ENCODE measurements at places on chromosomes 1 and 21. TPM values are rescaled to one million over a fixed set of nuclear protein-coding genes. Genes with fewer than 3 reads are reported as not detected.
A peak's percentile ranks its signal among the peaks of the same experiment; 100 is the strongest.

Gene GBP6
- total RNA-seq = not detected

GRCh38 chr1:16289959-16290358, 53.0 kb upstream of the CPLANE2 start:
- DNase-seq = no peak

- no peak for DNase-seq
These were observed 977 bp downstream of the TRAF3IP3 start for GRCh38 chr1:209756615-209757445.

Gene PDC
- 0.27 TPM for total RNA-seq

Gene E2F2
- total RNA-seq = 5.6 TPM

- DNase-seq = no peak
These were observed 6.5 kb downstream of the EPS15 start for GRCh38 chr1:51512606-51513005.

DNA sequence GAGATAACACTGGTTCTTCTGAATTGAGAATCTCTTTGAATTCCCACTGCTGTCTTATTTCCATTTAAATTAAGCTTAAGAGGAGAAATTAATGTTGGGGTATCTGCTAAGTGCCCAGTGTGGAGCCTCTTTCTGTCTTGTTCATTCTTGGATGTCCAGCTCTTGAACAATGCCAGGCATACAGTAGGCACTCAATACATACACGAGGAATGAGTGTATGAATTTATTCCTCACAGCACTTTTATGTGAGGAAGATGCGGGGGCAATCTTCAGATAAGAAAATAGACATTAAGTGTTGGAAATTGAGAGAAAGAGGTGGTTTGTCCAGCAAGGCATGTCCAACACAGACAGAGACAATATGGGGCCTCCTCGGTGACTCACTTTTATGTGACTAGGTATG, 11.8 kb upstream of the ATF3 start:
- no peak for DNase-seq

Gene ARHGAP30
- total RNA-seq = not detected

Gene PLPPR5
- total RNA-seq = not detected

GRCh38 chr1:72100771-72101170, 181.6 kb downstream of the NEGR1 start:
- DNase-seq = no peak

GRCh38 chr1:149995927-149996326, 14.6 kb downstream of the OTUD7B start:
- DNase-seq = peak; percentile 41

GRCh38 chr1:221274373-221274772, 395.1 kb downstream of the HLX start:
- no peak for DNase-seq

Gene SLC30A1
- total RNA-seq = 37.2 TPM

Data from fibroblast of the aortic adventitia (primary cell).